H4 (cell line): ENCODE measurements at places on chromosomes 4 and X.
A peak's percentile ranks its signal among the peaks of the same experiment; 100 is the strongest.

DNA sequence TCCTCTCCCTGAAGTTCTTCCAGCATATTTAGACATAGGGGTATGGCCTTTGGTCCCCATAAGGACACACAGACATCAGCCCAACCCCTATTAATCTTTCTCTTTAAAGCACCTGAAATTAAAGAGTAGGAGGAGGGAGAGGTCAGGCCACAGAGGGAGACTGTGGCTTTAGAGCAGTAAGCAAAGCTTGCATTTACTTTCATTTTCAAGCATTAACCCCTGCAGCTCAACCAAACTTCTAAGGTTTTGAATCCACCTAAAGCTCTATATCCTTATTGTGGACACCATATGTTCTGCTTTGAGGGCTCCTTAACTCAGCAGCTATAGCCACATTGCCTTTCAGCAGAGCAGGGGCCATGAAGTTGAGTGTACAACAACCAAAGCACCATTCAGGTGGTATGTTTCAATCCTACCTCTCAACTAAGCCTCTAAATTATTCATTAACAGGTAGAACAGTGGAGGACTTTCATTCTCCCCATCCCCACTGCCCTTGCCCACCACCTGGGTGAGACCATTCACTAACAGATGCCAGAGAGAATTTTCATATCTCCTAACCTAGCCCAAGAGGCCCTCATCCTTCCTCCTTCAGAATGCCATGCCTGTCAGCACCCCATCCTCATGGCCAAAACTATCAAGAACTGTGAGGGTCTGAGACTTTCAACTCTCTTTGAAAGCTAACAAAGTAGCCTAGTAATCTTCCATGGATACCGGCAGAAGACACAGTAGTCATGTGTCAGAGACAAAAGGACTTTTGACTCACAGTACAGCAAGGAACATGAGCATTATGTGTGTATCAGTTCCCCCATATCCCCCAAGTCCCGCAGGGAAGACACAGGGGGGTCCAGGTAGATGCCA lies 20.8 kb downstream of the LIN54 start:
- peak; percentile 27 for DNase-seq

GRCh38 chr4:169611991-169612870 lies at the start of gene NEK1:
TSS of gene NEK1 (minus strand) at chr4:169612583. CDS start at chr4:169602630, 9,953 bp downstream.
- DNase-seq, result peak; percentile 88

DNA sequence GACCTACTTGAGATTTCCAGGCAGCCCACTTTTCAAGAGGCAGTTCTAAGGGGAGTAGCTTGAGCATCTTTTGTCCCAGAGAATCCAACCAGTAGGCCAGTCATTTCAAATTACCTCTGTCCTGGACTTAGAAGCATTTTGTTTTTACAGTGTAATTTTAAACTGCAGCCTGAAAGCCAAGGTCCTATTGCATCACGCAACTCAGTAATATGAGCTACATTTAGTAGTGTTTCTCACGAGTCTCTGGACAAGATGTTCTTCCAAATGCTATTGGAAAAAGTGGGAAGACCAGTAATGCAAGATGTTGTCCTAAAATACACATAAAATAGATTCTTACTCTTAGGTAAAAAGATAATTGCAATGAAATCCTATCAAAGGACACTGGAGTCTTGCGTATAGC lies 182.5 kb upstream of the ARX start:
- no peak for DNase-seq

GRCh38 chrX:9515973-9516538 lies 51.2 kb downstream of the TBL1X start:
- DNase-seq, result no peak

DNA sequence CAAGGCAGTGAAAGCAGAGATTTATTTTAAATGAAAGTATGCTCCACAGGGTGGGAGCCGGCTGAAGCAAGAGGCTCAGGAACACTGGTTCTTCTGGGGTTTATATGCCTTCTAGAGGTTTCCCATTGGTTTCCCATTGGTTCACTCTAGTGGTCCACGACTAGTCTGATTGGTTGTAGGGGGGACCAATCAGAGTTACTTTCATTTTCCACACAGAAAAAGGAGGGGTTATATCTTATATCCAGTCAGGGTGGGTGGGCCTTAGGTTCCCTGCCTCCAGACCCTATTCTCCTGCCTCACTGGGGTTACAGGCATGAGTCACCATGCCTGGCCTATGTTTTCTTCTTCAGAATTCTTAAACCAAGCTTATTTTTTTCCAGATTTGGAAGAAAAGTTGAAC lies 101.6 kb downstream of the KLHL8 start:
- peak; percentile 82 for DNase-seq

- no peak for DNase-seq
Measured at GRCh38 chrX:30821116-30821515, 67.9 kb downstream of the TAB3 start.

DNA sequence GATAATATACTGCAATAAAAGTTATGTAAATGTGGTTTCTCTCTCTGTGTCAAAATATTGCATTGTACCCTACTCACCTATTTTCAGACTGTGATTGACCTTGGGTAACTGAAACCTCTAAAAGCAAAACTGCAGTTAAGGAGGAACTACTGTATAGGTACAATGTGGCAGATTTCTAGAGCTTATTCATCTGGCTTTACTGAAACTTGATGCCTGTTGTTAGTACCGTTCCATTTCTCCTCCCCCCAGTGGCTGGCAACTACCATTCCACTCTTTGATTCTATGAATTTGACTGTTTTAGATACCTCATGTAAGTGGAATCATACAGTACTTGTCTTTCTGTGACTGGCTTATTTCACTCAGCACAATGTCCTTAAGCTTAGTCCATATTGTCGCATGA lies 61.9 kb downstream of the HOPX start:
- peak; percentile 20 for DNase-seq

GRCh38 chr4:176538217-176538925 lies 218.6 kb downstream of the SPCS3 start:
- peak; percentile 73 for DNase-seq

DNA sequence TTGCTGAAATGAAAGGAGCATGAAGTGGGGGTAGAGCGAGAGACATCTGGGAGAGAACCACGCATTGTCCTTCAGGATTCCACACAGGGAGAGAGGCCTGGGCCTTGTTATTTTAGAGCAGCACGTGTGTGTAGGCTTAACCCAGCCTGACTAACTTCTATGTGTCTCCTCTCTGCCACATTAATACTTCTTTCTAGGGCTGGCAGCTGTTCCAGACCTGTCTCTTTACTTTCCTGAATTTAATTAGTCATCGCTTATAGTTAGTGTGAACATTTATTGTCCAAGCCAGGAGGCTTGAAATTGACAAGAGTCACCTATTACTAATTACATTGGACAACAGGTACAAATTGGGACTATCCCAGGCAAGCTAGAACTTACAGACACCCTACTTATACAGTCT lies 51.3 kb downstream of the SMAD1 start:
- no peak for DNase-seq

DNA sequence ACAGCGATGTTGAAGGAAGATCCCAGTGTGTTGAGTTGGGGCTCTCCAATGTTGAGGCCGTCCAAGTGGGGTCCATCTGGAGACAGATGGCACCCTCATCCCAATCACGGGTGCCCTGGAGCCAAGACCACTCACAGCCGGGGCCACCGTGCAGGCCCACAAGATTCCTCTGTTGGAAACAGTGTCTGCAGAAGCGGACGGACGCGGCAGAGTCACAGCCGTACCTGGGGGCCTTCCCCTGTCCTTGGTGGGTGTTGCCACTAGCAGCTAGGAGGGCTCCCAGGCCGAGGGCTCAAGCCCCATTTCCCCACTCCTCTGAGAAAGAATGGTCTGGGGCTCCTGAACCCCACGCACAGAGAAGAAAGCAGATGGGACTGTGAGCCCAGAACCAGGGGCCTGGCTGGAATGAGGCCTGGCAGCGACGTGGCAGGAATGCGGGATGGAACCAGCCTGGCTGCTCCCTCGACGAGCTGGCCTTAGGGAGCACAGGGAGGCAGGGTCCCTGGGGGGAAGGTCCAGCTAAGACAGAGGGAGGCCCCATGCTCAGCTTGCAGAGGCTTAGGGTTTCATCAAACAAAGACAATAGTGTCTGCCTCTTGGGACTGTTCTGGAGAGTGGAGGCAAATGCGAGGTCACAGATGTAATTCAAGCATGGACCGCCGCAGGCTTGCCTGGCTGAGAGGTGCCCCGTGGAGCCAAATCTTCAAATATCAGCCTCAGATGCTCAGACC lies 228.9 kb downstream of the AFAP1 start:
- no peak for DNase-seq

- DNase-seq, result no peak
Measured at GRCh38 chrX:23802431-23802830, 19.5 kb downstream of the SAT1 start.

DNA sequence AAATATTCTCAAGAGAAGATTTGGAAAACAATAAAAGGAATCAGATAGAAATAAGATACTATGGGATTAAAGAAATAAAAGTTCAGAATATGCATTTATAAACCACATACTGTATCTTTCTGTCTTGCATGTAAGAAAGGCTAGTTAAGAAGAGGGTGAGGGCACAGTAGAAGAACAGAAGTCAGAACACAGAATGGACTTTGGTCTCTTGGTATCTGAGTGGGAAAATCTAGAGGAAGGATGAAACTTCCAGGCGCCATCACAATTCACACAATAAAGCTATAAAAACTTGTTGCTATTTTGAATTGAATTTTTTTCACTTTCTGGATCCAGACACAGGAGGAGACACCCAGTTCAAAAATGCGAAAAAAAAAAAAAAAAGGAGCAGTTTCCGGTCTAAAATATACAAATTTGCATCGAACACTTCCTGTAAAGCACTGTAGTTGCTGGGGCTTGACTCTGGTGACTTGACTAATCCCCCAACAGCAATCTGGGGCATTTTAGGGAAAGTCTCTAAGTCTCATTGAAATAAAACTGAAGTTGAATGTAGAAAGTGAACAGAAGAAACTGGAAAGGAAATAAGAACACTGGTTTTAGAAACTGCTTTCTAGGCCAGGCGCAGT lies 8.1 kb upstream of the NAAA start:
- no peak for DNase-seq

- no peak for DNase-seq
Measured at GRCh38 chrX:20434986-20435385, 168.3 kb upstream of the RPS6KA3 start.

DNA sequence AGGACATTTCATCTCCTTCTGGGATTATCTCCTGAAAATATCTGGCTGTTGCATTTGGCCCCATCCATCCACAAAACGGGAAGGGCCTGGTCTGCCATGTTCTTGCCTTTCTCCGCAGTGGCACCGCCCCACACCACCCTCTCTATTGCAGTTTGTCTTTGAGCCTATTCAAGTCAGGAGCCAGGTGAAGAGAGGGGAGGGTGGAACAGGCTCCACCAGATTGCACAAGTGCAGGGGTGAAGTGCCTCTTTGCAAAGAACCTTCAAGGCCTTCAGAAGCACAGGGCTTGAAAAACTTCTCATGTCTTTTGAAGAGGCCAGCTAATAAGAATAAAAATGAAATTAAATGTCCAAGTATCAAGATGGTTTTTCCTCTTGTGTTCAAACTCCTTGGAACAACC lies 28.7 kb downstream of the RS1 start:
- no peak for DNase-seq

DNA sequence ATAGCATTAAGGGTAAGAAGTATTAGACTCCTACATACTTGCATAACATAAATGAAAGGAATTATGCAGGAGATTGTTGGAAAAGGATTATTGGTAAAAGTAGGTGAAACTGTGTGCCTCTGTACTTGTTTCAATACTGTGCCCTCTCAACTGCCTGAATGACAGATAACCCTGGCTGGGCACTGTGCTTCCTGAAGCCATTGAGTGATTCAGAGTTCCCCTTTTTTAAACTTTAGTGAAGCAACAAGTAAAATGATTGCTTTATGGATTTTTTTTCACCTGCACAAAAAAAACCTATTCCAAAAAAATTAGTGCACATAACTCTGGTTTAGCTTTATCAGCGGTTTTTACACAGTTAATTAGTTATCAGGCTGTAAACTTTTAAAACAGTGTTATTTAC lies 204.8 kb downstream of the TRAM1L1 start:
- DNase-seq, result no peak

GRCh38 chr4:97786306-97786920 lies 356.9 kb downstream of the STPG2 start:
- no peak for DNase-seq

- peak; percentile 51 for DNase-seq
Measured at GRCh38 chr4:141020801-141021261, 112.4 kb downstream of the RNF150 start.

DNA sequence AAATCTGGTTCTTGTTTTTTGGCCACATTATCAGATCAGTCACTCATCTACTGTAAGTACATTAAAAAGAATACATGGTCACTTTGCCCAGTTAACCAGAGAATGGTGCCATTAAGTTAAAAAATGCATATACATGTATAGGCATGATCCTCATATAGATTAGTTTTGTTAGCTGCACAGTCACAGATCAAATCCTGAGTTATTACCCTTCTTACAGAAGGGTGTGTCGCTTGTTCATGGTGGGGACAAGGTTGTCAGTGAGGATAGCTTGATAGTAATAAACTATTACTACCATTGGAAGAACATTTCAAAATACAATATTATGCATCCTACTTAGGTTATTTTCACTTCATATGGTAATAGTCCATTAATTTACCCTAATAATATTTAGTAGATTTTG lies 48.5 kb downstream of the GALNT7 start:
- no peak for DNase-seq

GRCh38 chrX:70049925-70050324 lies at the start of gene AWAT2:
TSS of gene AWAT2 (minus strand) at chrX:70049938. CDS start at chrX:70049932, 6 bp downstream.
- DNase-seq, result no peak

- DNase-seq, result no peak
Measured at GRCh38 chrX:134373736-134374135, 86.2 kb upstream of the HPRT1 start.

GRCh38 chrX:104522386-104522785 lies 43.6 kb upstream of the IL1RAPL2 start:
- no peak for DNase-seq

GRCh38 chr4:179048839-179049453 lies 1606.7 kb upstream of the AGA start:
- DNase-seq, result no peak

- DNase-seq, result peak; percentile 27
Measured at GRCh38 chr4:24244663-24245490, 339.5 kb downstream of the DHX15 start.

DNA sequence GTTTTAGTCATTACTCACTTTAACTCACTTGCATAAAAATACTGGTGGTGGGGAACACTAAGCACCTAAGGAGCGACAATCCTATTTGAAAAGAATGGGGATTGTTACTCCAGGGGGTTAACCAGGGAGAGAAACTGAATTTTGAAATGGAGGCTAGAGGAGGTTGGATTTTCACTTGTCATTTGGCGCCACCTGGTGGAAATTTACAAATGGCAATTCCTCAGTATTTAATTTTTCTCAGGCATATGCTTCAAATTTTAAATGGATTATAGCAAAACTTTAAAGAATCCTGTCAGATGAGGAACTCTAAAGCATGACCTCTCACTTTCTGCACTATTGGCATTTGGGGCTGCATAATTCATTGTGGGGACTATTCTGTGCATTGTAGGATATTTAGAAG lies 2.7 kb upstream of the GEMIN8 start:
- DNase-seq, result no peak

DNA sequence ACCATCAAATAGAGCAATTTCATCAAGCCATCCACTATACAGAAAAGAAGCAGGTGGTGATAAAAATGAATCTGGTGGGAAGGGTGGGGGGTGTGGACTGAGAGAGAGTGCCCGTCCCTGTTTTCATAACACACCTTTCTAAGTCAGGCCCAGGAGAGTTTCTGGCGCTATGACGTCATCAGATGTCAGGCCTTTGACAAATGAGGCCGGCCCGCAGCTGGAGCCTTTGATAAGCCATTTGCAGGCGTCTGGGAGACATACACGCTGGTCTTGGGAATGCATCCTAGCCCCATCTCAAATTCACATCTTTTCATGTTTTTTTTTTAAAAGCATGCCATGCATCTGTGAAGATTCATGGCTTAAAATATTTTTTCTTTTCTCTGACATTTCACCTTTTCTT lies 404.5 kb downstream of the BCOR start:
- DNase-seq, result no peak

GRCh38 chr4:147088146-147088545 lies 142.5 kb upstream of the TTC29 start:
- DNase-seq, result no peak
